Fibroblast of skin of right quadriceps (primary cell): ENCODE measurements at places on chromosomes 7 and 10.

DNA sequence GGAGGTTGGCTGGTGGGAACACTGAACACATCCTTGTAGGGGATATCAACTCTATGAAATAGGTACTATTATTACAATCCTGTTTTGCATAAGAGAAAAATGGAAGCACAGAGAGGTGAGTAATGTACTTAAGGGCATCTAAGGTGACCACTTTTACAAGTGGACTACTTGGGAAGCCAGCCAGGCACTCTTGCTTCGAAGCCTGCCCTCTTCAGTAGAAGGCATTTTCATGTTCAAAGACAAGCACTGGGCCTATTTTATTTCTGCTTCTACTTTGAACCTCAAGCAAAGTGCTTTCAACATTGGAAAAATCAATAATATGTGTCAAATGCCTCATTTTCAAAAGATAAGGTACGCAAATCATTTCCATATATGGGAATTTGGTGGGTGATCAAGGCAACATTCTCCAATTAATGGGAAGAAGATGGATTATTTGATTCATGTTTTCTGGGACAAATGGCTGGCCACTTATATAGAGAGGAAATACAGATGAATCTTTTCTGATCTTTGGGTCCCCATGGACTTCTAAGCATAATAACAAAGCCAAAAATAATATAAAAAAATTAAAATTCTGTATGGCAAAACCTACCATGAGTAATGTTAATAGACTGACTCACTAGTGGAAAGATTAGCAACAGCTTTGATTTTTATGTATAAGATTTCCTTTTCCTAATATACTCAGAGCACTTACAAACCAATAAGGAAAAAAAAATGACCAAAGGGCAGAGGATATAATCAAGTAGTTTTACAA, 270.2 kb downstream of the FRMD4A start:
- no peak for DNase-seq

- no peak for DNase-seq
Measured at GRCh38 chr10:49288341-49289065, 10.5 kb upstream of the C10orf71 start.

- DNase-seq = peak; percentile 5
Measured at GRCh38 chr7:87564296-87564963, 36.3 kb downstream of the ABCB1 start.

DNA sequence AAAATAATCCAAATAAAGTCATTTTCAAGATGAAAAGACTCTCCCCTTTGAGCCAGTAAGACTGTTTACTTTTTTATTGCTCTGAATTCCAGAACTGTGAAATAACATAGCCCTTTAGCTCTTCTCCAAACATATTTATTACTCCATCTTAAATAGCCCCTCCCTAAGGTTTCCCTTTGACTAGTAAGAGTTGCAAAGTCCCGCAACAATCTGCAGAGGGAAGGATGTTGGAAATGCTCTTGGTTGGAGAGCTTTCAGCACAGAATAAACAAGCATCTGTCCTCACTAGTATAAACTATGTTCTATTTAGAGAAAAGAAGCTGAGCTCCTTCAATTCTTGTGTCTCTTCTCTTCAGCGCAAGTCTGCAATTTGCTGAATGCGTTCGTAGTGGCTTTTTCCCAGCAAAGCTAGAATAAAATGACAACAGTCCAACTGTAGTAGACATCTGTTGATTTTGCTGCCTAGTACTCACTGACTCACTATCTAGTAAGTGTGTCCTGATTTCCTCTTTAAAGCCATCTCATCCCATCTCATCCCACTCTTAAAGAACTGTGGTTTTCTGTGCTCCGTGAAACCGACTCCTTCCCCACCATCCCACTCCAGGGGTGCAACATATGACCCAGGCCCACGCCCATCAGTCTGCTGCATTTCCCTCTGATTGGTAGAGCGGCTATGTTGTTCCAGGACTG, 104.0 kb downstream of the FAM107B start:
- peak; percentile 51 for DNase-seq

GRCh38 chr10:13614530-13615332, 28.0 kb downstream of the PRPF18 start:
- DNase-seq = peak; percentile 75

GRCh38 chr7:158829021-158829341, 328 bp downstream of the ESYT2 start:
- peak; percentile 74 for DNase-seq

DNA sequence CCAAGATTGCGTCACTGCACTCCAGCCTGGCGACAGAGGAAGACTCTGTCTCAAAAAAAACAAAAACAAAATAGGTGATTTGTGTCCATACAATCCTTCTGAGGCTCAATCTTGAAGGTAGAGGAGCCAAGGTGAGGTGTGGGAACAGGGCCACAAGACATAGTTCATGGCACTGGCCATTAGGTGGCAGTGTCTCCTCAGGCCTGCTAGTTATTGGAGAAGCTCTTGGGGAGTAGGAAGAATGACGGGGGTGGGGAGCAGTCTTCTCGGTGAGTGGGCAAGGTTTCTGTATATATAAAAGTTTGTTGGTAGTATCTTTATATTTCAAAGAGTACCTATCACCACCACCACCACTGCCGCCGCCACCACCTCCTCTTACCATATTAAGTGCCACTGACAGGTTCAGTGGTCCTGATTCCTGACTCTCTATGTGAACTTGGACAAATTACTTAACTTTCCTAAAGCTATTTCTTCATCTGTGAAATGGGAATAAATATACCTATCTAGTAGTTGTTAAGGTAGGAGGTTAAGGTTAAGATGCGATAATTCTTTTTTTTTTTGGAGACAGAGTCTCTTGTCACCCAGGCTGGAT, 24.0 kb downstream of the CCSER2 start:
- peak; percentile 59 for DNase-seq

DNA sequence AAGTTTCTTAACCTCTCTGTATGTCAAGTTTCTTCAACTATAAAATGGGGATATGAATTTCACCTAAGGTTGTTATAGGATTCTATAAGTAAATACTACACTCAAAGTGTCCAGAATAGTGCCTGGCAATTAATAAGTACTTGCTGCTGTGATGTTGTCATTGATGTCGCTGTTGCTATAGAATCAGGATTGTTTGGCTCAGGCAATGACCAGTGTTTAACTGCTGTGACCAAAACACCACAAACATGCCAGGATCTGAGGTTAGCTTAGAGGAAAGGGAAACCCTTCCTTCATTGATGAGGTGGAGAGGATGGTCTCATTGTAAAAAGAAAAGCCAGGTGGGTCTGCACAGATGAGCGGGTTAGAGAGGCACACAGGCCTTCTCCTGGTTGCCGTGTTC, 223.1 kb upstream of the INHBA start:
- no peak for DNase-seq

GRCh38 chr7:16765436-16765859, 11.9 kb downstream of the TSPAN13 start:
- DNase-seq = no peak

DNA sequence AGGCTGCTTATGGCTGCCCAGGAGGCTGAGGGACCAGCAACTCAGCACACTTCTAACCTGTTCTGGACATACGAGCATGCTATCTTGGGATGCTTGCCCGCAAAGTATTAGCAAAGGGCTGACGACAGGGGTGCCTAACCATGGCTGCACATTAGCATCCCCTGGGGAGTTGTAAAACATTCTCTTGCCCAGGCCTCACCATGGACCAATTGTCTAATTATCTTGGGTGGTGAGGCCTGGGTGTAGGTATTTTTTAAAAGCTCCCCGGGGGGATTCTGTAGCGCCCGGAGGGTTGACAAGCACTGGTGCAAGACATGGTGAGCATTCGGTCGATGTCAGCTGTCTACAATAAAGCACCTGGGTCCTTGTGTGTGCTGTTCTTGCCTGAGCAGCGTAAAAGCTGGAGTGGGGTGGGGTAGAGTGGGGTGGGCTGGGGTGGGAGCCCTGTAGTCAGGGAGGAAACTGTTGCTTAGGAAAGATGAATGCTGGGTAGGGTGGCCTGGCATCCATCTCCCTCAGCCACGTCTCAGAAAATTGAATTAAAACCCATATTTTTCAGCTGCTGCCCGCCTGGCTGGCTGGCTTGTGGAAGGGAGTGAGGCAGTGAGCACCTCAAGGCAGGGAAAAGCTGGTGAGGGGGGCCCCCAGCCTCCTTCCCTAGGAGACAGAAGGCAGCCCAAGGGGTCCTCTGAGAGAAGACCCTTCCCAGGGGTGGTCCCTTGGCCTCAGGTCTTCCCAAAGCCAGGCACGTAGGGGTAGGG, 2.9 kb upstream of the ADCYAP1R1 start:
- DNase-seq = no peak

DNA sequence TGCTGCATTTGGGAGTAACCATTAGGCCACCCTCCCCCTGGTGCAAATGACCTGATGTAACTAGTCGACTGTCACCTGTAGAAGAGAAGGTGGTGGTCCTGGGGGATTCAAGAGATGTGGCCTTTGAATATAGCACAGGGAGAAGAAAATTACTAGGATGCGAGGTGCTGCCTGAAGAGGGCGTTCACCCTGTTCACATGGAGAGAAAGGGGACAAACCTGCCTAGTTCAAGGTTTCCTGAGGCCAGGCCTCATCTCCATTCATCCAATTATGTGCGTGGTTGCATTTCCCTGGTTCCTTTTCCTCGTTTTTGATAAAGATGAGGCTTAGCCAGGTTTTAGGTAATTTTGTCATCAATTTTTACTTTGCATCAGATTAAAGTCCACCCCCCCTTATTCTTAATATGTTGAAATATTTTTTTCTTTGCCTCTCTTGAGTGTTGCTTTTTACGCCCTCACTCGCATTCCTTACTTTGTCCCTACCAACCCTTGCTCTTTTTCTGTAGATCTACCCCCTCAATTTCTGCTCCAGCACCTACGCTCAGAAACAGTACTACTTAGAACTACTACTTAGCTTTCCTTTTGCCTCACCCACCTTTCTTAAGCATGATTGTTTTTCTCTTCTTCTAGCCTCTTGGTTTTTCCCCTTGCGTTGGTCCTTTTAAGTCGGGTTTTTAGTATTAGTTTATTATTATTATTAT, 13.7 kb downstream of the CLCN1 start:
- no peak for DNase-seq

- no peak for DNase-seq
Measured at GRCh38 chr7:21149809-21150208, 278.1 kb upstream of the SP4 start.

GRCh38 chr10:97087296-97087695, 98.5 kb downstream of the SLIT1 start:
- DNase-seq = no peak

GRCh38 chr10:420154-421121, 269.0 kb downstream of the DIP2C start:
- DNase-seq = no peak
